ENCODE measurements at places on chromosomes 6 and 20.

- DNase-seq, result no peak
Observed at GRCh38 chr6:166929542-166930189, 26.7 kb downstream of the RNASET2 start.

- no peak for DNase-seq
Observed at GRCh38 chr6:27383481-27383880, 5.1 kb upstream of the ZNF391 start.

- DNase-seq, result no peak
Observed at GRCh38 chr20:45998337-45998736, 10.4 kb upstream of the MMP9 start.

DNA sequence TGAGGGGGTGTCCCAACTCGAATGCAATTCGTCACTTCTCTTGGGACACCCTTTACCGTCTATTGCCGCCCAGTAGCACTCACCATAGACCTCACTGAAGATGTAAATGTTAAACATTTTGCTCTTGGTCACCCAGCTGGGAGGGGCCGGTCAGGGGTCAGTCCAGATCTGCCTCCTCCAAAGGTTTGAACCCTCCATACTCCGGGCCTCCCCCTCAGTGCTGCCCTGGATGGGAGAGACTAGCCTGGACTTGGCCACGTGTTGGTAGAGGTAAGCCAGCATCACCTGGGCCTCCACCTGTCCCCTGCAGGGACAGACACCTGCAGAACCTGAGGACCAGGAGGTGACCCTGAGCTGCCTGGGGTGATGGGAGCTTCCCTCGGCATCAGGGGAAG is 5.0 kb upstream of the MYT1 start:
- no peak for DNase-seq

DNA sequence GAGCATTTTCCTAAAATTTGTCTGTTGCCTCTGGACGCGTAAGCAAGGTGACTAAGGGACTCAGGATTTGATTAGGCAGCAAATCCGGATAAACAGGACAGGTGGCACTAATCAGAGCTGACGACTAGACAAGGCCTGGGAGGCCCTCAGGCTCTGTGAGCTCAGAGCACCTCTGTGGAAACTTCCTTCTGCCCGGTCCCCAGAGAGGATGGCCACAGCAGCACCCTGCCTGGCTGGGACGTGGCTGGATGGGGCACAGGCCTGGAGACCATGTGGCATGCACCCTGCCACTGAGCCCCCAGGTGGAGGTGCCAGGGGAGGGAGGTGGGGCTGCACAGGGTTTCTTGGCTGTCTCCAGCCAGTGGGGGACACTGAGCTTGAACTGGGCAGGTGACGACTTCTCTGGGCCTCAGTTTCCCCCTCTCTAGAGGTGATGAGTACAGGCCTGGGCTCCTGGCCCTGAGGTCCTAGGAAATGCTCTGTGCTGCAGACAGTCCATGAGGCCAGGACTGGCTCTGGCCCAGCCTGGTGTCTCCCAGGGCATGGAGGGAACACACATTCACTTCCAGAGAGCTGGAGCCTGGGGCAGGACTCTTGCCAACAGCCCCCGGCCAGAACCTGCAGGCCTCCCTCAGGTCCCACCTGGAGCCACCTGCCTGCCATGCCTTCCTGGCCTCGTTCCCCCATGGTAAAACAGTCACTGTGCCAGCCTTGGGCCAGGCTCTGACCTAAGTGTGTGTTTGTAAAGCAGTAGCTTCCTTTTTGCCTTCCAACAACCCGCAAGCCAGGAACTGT is 39.6 kb upstream of the STX16 start:
- no peak for DNase-seq

- DNase-seq, result no peak
Observed at GRCh38 chr6:145850671-145851070, 36.1 kb upstream of the FBXO30 start.

GRCh38 chr6:2870046-2870636 is 28.5 kb upstream of the SERPINB1 start:
- DNase-seq, result no peak

GRCh38 chr20:56428410-56428809 is 16.4 kb downstream of the CASS4 start:
- no peak for DNase-seq

DNA sequence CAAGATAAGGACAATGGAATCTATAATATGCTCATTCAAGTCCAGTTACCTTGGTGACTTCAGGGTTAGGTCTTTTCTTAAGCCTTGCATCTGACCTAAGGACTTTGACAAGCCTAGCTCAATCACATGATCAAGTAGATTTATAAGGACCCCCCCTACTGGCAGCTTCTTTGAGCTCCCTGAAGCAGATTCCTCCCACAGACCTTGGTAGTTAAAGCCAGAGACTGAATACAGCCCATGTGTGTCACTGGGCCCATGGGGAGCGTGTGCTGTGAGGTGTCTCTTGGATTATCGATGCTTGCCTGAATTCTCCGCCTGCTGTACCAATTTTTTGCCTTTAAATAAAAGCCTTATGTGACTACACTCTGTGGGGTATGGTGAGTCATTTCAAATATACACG is 372.7 kb upstream of the RGS17 start:
- DNase-seq, result no peak

- no peak for DNase-seq
Observed at GRCh38 chr6:16810411-16810810, 49.2 kb upstream of the ATXN1 start.

- peak; percentile 89 for DNase-seq
Observed at GRCh38 chr6:33570806-33571636, 9.1 kb downstream of the BAK1 start.

- no peak for DNase-seq
Observed at GRCh38 chr20:20022498-20022897, 5.3 kb downstream of the NAA20 start.

DNA sequence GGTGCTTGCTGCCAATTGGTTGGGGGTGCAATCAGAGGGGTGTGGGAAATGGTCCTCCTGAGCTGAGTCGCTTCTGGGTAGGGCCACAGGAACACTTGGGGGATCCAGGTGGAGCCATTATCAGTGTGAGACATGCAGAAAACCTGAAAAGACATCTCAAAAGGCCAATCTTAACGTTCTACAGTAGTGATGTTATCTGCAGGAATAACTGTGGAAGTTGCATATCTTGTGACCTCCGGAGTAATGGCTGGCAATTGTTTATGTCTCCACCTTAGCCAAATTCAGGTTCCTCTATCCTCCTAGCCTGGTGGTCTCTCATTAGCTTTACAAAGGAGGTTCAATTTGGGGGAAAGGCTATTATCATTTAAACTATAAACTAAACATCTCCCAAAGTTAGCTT is 114.8 kb upstream of the SNX9 start:
- DNase-seq, result no peak

DNA sequence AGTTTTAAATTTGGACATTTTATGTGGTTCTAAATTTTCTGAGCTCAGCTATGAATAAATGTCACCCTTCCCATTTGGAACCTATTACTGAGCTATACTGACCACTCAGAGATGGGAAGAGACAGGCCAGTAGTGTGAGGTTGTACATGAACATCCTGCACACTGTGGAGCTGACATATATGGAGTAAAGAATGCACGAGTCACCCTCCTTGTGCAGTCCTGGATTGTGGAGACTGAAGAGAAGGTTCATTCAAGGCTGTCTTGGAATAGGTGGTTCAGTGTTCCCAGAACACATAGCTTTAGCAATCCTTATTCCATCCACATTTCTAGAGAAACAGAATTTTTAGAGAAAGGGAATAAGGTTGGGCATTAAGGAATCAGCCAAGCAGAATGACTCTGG is 50.3 kb upstream of the OGFRL1 start:
- DNase-seq, result no peak

DNA sequence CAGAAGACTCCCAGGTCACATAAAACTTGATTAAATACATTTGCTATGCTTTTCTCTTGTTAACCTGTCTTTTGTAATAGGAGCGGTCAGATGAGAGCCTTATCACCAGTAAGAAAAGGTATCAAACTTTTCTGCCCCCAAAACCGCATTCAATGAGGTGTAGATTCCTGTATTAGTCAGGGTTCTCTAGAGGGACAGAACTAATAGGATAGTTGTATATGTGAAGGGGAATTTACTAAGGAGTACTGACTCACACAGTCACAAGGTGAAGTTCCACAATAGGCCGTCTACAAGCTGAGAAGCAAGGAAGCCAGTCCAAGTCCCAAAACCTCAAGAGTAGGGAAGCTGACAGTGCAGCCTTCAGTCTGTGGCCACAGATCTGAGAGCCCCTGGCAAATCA is 32.7 kb downstream of the PTPRK start:
- DNase-seq, result no peak

- no peak for DNase-seq
Observed at GRCh38 chr6:36508532-36508931, 38.7 kb downstream of the STK38 start.

- no peak for DNase-seq
Observed at GRCh38 chr20:49538950-49539349, 29.0 kb downstream of the PTGIS start.

GRCh38 chr6:136095986-136096385 is 154.1 kb downstream of the MTFR2 start:
- no peak for DNase-seq

GRCh38 chr6:72657407-72658197 is 35.7 kb downstream of the KCNQ5 start:
- DNase-seq, result no peak

- DNase-seq, result no peak
Observed at GRCh38 chr6:112117554-112117953, 30.2 kb downstream of the FAM229B start.

DNA sequence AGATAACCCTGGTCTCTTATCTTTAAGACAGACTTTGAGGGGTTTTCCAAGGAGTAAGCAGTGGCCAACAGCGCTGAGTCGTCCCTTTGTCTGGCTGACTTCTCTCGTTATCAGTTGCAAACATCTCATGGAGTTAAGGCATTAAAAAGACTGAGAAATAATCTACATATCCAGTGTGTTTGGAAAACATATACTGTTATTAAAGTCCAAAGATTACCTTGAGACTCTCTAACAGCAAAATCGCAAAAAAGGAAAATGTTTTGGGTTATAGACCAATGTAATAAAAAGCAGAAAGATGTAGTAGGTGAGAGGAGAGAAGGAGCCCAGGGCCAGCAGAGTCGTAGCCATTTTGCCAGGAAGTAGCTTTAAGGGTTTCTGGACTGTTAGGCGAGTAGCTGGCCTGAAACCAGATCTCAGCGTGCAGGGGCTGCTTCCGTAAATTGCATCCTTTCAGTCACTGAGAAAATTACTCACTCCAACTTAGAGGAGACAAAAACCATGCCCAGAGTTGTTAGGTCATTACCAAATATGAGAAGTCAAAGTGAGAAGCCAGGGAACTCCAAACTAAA is 24.6 kb downstream of the MYLK4 start:
- no peak for DNase-seq

GRCh38 chr20:36206068-36206467 is 30.2 kb upstream of the AAR2 start:
- no peak for DNase-seq

- no peak for DNase-seq
Observed at GRCh38 chr6:160238761-160239751, 19.6 kb downstream of the SLC22A2 start.

GRCh38 chr6:17392978-17393891 is at the start of gene CAP2:
TSS of gene CAP2 (plus strand) at chr6:17393595. CDS start at chr6:17421556, 27,961 bp downstream.
- no peak for DNase-seq

- DNase-seq, result no peak
Observed at GRCh38 chr6:10725716-10726115, 2.8 kb downstream of the TMEM14C start.

- DNase-seq, result no peak
Observed at GRCh38 chr6:81816380-81816779, 63.9 kb upstream of the TENT5A start.

DNA sequence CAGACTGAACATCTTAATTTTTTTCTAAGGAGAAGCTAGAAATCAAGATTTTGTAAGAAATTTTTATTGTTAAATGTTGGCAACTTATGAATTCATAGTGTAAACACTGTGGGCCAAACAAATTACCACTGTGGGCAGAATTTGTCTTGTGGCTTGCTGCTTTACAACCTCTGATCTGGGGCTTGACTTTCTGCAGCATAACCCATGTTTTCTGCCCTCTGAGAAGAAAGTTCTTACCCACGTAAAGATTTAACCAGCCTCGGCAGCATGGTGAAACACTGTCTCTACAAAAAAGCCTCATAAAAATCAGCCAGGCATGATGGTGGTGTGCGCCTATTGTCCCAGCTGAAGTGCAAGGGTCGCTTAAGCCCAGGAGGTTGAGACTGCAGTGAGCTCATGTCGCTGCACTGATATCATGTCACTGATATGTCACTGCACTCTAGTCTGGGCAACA is 12.9 kb downstream of the ITCH start:
- no peak for DNase-seq

- DNase-seq, result no peak
Observed at GRCh38 chr20:63687419-63688178, 8.9 kb upstream of the TNFRSF6B start.

DNA sequence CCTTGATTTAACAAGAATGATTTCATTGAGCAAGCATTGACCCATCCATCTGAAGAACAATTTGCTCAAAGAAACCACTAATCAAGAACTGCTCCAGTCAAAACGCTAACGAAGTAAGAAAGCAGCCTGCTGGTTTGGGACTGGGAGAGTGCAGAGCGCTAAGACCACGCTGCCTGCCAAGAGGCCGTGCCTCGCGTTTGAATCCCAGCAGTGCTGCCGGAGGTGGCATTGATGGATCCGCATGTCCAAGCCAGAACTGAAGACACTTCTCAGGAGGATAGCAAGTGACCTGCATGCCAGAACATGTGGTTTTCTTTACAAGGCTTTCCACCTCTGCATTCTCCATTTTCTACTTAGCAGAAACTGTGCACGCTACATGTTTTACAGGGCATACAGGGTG is 105.2 kb upstream of the FOXC1 start:
- no peak for DNase-seq

DNA sequence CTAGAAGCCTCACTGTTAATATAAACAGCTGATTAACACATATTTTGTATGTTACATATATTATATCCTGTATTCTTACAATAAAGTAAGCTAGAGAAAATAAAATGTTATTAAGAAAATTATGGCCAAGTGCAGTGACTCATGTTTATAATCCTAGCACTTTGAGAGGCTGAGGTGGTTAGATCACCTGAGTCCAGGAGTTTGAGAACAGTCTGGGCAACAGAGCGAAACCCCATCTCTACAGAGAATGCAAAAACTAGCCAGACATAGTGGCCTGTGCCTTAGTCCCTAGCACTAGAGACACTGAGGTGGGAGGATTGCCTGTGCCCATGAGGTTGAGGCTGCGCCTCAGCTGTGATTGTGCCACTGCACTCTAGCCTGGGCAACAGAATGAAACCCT is 81.9 kb downstream of the NCOA3 start:
- DNase-seq, result no peak

- no peak for DNase-seq
Observed at GRCh38 chr6:147205690-147206600, 1.7 kb downstream of the STXBP5 start.

- DNase-seq, result peak; percentile 54
Observed at GRCh38 chr6:38638941-38639497, 710 bp downstream of the BTBD9 start.

GRCh38 chr20:20343932-20344331 is 24.0 kb upstream of the INSM1 start:
- DNase-seq, result no peak

- DNase-seq, result no peak
Observed at GRCh38 chr20:50534567-50534966, 24.4 kb downstream of the PTPN1 start.

DNA sequence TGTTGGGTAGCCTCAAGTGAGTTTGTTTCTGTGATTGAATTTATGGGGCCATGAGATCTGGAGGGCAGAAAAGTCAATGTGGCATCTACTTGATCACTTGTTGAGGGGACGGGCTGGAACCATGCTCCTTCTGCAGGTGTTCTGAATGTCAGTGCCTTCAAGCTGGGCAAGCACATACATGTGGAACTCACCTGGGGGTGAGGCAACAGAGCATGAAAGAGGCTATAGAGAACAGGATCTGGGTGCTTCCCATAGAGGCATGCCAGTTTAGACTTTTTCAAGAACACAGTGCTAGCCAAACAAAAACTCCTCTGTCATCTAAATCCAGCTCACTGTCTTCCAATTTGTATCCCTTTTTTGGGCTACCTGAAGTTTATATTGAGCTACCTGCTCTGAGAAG is 77.8 kb upstream of the SLC35B3 start:
- DNase-seq, result no peak
